ENCODE measurements at places on chromosomes 6 and 20.

DNA sequence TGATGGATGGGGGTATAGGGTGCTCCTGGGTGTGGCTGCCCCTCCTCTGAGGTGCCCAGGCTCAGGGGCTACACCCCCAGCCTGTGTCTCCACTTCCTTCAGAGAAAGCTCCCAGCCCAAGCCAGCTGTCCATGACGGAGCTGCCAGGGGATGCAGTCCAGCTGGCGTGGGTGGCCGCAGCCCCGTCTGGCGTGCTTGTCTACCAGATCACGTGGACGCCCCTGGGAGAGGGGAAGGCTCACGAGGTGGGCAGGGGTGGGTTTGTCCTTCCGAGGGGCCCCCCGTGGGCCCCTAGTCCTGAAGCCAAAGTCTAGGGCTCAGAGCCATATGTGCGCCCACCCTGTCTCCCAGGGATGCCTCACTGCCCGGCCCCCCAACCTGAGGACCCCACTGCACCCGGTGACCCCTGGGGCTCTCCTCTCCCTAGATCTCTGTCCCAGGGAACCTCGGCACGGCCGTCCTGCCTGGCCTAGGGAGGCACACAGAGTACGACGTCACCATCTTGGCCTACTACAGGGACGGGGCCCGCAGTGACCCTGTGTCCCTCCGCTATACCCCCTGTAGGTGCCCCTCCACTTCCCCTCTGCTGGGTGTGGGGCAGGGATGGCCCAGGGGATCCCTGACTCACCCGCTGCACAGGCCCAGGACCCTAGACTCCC is 19.8 kb downstream of the COL20A1 start:
- no peak for DNase-seq

- no peak for DNase-seq
These were observed 80.7 kb upstream of the MAFB start for GRCh38 chr20:40769677-40770285.

DNA sequence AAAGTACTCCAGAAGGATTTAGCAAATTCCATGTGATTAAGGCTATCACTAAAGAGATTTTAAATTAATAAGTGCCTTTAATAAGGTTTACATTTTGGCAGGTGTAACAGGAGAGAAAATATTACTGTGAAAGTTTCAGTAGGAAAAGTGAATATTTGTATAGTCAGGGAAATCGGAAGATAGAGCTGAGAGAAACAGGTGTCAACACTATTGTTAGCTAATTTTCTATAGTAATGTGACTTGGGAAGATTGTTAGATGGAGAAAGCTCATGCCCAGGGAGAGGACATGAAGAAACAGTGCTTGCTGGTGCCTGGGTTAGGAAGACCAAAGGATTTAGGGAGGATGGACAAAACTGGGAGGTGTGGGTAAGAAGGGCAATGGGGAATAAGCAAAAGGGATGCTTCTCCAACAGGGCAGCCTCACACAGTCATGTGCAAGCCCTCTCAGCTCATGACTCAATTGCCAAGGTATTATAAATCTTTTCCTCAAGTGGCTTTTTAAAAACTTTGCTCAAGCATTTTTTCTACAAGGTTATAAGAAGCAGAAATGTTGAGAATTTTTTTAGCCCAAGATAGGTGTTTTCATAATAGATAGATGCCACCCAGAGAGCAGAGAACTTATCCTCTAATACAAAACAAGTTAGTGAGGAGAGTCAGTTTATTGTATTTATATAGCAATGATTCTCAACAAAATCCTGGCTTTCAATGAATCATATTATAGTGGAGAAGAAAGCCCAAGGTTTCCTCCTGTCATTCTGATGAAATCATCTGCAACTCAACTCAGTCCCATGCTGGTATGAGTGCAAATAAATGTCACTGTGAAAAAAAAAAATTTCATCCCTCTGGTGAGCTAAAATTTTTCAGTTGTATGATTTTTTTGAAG is 325.2 kb upstream of the NT5E start:
- DNase-seq, result no peak

GRCh38 chr6:1596088-1596852 is 13.4 kb upstream of the FOXC1 start:
- peak; percentile 46 for DNase-seq

- no peak for DNase-seq
These were observed 55.5 kb upstream of the SGK1 start for GRCh38 chr6:134373282-134373922.

- no peak for DNase-seq
These were observed 112.0 kb upstream of the MTHFD1L start for GRCh38 chr6:150753371-150754064.

GRCh38 chr6:3383525-3383924 is 73.3 kb downstream of the SLC22A23 start:
- no peak for DNase-seq

Data from T follicular helper cell (primary cell).